BJ (cell line): ENCODE measurements at places on chromosomes 6 and 20.

- DNase-seq, result no peak
These were observed 7.3 kb downstream of the TRDN start for GRCh38 chr6:123629258-123629941.

- DNase-seq, result no peak
These were observed 114.1 kb upstream of the SMLR1 start for GRCh38 chr6:130713144-130713543.

- DNase-seq, result peak; percentile 68
These were observed at the start of gene PSMB1 for GRCh38 chr6:170552765-170553533. TSS of gene PSMB1 (minus strand) at chr6:170553307. CDS start at chr6:170553242, 65 bp downstream.

- no peak for DNase-seq
These were observed 10.5 kb upstream of the RAMACL start for GRCh38 chr6:166596776-166597507.

- no peak for DNase-seq
These were observed 2.7 kb upstream of the RSPO3 start for GRCh38 chr6:127115746-127116145.

- no peak for DNase-seq
These were observed 196.5 kb downstream of the SLC24A3 start for GRCh38 chr20:19408971-19409370.

GRCh38 chr6:70180183-70180900 lies 122.5 kb downstream of the COL9A1 start:
- DNase-seq, result no peak

DNA sequence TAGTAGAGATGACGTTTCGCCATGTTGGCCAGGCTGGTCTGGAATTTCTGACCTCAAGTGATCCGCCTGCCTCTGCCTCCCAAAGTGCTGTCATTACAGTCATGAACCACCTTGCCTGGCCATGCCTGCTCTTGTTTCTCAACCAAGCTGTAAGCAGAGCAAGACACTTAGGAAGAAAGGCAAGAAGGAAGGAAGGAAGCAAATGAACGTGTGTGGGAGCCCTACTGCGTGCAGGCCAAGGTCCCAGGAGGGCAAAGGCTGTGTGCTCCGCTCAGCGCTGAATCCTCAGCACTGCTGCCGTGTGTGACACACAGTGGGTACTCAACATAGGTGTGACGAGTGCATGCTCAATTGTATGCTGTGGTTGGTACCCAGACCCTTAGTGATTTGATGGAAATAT lies 47.4 kb downstream of the SULF2 start:
- no peak for DNase-seq

DNA sequence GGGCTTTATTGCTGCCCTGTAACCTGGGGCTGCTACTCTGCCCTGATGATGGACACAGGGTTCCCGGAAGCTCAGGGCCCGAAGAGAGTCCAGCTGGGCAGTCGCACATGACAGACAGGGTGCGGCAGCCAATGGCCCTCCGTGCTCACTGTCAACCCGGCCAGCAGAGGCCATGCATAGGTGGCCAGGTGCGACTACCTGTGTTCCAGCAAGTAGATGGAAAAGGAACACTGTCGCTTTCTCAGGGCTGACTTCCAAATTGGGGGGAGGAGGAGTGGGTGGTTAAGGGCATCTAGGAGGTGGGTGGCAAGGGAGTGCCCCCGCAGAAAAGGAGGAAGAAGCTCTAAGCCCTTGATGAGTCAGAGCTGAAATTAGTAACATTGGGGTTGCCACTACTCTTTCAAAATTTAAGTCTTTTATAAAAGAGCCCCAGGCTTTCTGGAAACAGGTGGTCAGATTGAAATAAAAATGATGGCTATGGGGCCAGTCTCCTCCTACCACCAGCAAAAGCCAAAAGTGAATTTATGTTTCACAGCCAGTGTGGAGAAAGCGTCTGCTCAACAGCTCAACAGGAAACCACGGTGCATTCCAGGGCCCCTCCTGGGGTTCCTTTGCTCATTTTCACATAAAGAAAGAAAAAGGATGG lies 2.3 kb upstream of the RAMACL start:
- DNase-seq, result peak; percentile 49

- no peak for DNase-seq
These were observed 435.3 kb upstream of the SPTLC3 start for GRCh38 chr20:12573442-12573841.

- DNase-seq, result no peak
These were observed 141.1 kb downstream of the CEP57L1 start for GRCh38 chr6:109236115-109237076.

- DNase-seq, result no peak
These were observed 25.1 kb downstream of the SYNDIG1 start for GRCh38 chr20:24494460-24494920.

- no peak for DNase-seq
These were observed 40.5 kb upstream of the VEGFA start for GRCh38 chr6:43729537-43729936.

- no peak for DNase-seq
These were observed 47.5 kb downstream of the PDYN start for GRCh38 chr20:1946442-1946761.

GRCh38 chr6:63935732-63936131 lies 300.1 kb downstream of the PHF3 start:
- DNase-seq, result no peak

DNA sequence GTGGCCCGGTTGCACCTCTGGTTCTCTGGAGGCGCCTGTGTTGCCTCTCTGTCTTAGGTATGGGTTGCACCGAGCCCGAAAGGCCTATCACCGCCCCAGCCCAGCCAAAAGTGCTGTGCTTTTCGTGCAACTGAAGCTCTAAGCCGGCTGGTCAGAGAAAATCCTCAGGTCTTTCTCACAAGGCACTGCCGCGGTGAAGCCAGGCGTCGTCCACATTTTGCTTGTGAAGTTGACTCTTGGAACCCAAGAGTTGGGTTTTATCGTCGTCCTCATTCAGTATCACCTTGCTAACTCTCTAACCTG lies 726 bp upstream of the EMILIN3 start:
- DNase-seq, result no peak

DNA sequence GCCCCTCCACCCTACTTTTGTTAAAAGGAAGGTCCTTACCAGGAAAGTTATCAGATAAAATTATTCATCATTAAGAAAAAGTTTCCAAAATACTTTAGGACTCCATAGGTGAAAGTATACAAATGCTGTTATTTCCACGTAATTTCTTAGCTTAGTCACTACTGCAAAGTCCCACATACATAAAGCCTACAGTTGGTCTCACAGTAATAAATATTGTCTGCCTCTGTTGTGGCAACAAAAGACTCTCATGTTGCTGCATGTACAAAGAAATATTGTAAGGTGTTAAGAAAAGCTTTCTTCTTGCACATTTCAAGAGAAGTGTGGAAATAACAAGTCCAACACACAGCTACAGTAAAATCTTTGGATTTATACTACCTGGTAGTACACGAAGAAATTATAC lies 102.4 kb upstream of the DST start:
- DNase-seq, result no peak

GRCh38 chr6:35717449-35718374 lies 19.1 kb upstream of the ARMC12 start:
- DNase-seq, result no peak

DNA sequence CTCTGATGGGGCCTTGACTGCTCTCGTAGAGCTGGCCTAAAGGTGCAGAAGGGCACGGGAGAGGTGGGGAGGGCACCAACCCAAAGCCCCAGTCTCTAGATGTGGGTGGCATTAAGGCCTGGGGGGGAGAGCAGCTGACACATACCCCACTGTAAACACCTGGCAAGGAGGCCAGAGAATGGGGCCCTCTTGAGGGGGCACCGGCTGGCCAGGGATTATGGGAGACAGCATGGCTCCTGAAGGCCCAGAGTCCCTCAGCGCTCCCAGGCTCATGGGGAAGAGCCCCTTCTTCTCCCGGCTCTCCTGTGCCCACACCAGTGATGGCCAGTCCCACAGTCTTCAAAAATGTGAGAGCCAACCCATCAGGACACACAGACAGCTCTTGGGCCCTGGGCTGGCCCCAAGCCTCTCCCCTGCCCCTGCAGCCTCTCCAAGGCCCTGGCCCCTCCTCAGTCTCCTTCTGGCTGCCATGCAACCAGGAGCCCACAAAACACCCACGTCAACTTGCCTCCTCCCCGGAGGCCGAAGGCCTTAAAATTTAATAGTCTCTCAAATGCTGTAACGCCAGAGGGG lies 58.2 kb upstream of the FOXP4 start:
- no peak for DNase-seq

DNA sequence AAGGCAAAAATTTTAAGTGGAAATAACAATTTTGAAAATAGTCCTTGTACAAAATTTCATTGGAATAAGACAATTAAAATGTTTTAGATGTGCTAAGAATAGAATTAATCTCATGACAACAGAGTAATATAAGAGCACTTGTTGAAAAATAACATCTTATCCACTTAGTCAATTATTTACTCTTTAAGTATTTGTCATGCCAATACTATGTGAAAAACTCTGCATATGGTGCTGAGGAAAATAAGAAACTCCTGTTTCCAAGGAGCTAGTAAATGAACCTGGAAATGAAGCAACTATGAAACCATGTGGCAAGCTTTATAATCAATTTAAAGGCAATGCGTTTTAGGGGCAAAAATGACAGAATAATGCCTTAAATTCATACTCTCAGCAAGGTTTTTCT lies 42.7 kb upstream of the HCRTR2 start:
- no peak for DNase-seq

DNA sequence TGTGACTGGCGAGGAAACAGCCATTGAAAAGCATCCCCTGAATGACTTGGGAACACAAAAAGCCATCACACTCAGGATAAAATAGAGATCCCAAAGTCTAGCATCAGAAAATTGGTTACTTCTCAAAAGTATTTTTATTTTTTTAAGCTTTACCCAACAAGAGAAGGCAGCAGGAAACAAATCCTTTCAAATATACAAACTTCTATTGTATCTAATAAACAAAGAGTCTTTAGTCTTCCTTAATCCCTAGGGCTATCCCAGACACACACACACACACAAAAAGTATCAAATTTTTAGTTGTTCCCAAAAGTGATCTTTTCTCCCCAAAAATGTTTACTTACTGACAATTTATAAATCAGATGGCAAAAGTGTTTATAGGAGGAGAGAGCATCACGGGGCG lies 33.2 kb upstream of the MARCKS start:
- DNase-seq, result no peak

GRCh38 chr20:5557123-5557522 lies 193.1 kb upstream of the SHLD1 start:
- DNase-seq, result no peak

GRCh38 chr6:150211700-150212511 lies 69.1 kb downstream of the PPP1R14C start:
- DNase-seq, result no peak

DNA sequence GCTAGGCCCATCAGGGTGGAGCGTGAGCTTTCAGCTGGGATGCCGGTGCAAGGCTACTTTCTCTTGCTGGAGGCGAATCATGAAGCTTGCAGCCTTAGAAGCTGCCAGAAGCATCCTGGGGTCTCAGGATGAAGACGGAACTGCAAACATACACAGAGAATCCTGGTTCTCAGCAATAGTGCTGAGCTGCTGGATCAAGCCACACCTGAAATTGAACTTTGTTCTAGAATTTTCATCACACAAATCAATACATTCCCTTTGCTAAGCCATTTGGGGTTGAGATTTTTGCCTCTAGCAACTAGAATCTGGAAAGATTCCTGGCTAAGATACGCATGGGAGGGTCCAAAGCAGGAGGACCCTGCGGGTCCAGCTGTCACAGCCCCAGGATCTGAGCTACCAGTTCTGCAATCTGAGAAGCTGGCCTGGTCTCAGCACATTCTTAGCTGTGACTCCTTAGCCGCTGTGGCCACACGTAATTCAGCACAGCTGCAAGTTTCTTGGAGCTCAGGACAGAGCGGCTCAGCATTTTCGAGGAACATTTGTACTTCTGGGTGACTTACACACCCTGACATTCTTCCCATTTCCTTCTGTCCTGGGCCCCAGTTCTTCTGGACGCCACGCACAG lies 6.6 kb upstream of the ARFGAP1 start:
- DNase-seq, result no peak

- peak; percentile 13 for DNase-seq
These were observed 275.5 kb downstream of the ZFAND3 start for GRCh38 chr6:38095054-38095453.

DNA sequence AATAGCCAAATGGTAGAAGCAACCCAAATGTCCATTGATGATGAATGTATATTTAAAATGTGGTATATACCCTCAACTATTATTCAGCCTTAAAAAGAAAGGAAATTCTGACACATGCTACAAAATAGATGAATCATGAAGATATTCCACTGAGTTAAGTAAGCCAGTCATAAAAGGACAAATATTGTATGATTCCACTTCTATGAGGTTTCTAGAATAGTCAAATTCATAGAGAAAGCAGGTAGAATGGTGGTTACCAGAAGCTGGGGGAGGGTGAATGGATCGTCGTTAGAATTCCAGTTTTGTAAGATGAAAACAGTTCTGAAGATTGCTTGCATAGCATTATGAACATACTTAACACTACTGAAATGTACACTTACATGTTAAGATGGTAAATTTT lies 214.3 kb upstream of the MYLIP start:
- no peak for DNase-seq

DNA sequence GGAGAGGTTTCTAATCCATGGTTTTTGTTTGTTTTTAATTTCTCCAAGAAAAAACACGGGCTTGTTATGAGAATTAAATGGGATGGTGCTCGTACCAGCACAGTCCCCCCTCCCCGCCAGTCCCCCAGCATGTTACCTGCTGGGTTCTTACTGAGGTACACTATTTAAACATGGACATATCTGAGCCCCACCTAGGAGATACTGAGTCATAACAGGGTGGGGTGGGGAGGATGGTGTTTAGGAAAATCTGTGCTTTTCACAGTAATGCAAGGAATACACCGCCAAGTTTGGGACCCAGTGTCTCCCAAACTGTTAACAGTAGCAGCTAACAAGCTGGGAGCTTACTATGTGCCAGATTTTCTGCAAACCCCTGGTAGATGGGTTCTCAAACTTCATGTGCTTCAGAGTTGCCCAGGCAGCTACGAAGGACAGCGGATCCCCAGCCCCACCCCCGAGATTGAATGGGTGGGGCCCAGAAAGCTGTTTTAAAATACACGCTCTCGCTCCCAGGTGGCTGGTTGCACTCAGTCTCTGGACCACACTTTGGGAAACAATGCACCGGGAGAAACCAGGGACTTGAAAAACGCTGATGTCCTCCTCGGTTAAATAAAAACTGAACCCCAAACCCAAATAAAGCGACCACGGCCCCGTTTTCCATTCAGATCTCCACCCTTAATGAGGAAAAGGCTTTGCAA lies 995 bp downstream of the ZFP64 start:
- DNase-seq, result no peak

DNA sequence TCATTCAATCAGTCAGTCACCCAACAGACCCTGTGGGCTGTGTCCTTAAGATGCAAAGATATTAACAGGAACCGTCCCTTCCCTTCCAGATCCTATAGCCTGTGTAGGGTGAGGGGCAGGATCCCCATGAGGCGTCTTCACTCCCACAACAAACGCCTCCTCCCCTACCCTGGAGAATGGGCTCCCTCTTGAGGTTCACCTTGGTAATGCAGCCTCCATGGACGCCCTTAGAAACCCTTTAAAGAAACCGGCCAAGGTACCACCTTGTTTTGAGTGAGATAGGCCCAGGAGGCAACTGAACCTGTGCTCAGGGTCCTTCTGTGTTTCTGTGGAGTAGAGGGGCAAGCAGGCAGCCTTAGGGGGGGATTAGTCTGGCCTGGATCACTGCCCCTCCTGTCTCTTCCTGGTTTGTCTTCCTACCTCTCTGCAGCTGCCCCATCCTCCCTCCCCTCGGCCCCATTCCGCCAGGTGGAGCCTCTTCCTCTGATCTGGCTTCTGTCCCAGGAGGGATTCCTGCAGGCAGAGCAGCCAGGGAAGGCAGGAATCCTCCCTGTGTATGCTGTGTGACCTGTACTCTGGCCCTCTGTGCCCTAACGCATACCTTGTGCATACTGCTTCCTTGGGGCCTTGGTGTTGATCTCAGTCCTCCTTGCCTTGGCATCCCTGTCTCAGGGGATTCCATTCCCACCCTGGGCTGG lies 6.6 kb upstream of the GUCA1A start:
- no peak for DNase-seq

- no peak for DNase-seq
These were observed 1907.6 kb upstream of the DEFB115 start for GRCh38 chr20:29349836-29350235.
